CD4-positive, CD25-positive, alpha-beta regulatory T cell (primary cell): ENCODE measurements at places on chromosomes 7 and 10.

DNA sequence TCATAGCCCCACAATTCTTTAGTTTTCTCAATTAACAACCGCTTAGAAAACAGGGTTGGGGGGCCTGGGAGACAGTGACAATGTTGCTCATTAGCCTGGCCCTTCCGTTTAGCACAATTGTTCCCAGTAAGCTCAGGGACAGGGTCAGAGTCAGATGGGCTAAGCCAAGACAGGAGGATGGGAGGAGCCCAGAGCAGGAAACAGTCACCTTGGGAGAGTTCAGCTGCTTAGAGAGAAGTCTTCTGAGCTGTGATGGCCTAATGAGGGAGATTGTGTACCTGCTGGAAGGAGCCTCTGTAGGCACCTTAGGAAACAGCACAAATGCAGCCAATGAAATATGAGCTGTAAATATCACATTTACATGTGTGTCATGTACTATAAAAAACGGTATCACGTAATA lies 35.9 kb downstream of the SVOPL start:
- no peak for DNase-seq

GRCh38 chr10:48685731-48686130 lies 1.1 kb downstream of the WDFY4 start:
- DNase-seq, result no peak

GRCh38 chr10:84196083-84196482 lies 1.7 kb downstream of the CDHR1 start:
- no peak for DNase-seq

- DNase-seq, result no peak
Observed at GRCh38 chr7:129767120-129768015, 155.8 kb downstream of the NRF1 start.

DNA sequence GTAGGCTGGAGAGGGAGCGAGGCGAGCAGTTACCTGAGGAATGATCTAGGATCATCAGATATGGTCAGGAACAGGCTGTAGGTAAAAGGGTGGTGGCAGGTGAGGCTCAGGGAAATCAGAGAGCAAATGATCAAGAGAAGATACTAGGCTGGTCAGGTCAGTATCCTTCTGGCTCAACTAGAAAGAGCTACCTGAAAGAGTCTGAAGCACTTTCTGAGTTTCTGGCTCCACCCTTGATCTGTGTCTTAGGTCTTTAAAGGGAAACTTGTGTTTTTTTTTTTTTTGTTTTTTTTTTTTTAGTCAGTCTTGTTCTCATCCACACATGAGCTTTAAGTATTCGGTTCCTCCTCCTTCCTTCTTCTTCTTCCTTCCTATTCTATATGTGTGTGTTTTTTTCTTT lies 10.5 kb downstream of the ADAM22 start:
- DNase-seq, result no peak

- DNase-seq, result no peak
Observed at GRCh38 chr7:141478845-141479244, 72.4 kb upstream of the AGK start.

- DNase-seq, result no peak
Observed at GRCh38 chr10:77907900-77908717, 18.4 kb downstream of the DLG5 start.

GRCh38 chr7:157892751-157893523 lies 556.1 kb downstream of the DNAJB6 start:
- DNase-seq, result no peak

GRCh38 chr10:130337696-130338635 lies 201.8 kb downstream of the GLRX3 start:
- no peak for DNase-seq

DNA sequence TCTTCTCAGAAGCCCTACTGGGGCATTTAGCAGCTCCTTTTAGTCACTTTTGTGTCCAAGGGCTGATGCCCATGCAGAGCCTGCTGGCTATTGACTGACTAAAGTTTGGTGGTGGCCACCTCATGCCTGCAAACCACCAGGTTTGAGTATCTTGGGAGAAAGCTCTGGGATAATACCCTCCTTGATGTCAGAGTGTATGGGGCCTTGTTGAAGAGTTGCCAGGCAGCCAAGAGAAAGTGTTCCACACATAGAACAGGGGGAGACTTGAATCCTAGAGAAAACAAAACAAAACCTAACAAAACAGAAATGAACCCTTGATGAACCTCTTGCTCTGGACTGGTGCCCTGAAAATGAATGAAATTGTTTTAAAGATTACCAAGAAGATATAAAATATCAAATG lies 1024.6 kb downstream of the SORCS1 start:
- DNase-seq, result no peak

DNA sequence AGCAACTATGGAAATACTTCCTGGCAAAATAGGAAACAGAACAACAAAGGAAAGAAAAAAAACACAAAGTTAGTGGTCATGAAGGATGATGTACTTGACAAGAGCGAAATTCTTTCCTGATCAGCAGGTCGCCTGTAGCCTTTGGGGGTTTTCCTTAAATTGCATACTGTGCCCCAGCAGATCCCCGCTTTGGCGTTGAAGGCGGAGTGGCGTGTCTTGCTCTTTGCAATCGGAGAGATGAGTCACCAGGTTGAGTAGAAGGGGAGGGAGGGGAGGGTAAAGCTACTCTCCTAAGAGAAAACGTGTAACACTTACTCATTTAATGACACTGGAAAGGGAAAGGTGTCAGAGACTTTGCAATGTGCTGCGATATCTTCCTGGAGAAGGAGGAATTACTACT lies 587.2 kb downstream of the SORCS1 start:
- no peak for DNase-seq

- peak; percentile 16 for DNase-seq
Observed at GRCh38 chr7:71733107-71733870, 601.3 kb downstream of the GALNT17 start.

DNA sequence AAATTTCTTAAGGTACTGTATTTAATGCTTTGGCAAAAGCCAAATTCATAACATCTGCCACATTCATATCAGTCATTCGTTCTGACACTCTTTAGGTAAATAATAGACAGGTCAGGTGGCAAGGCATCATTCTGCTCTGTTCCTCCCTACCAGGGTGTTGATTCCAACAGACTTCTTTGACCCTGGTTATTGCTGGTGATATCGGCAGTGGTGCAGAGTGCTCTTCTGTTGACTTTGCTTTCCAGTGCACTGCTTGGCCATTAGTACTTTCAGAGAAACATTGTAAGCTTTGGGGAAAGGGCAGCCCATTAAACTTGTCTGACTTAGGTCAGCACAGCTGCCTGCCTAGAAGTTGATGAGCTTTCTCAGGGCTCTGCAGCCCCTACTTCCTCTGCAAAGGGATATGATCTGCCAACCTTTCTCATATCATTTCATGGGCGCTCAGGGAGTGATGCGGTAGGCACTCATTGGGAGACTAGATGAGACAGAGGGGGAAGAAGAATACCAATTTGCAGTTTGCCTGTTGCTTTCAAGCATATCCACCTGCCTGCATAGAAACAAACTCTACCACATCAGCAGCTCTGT lies 139.3 kb downstream of the LRRC4 start:
- DNase-seq, result no peak

GRCh38 chr7:121195874-121196273 lies 132.9 kb upstream of the WNT16 start:
- no peak for DNase-seq

- DNase-seq, result no peak
Observed at GRCh38 chr7:114209968-114210367, 204.6 kb upstream of the FOXP2 start.

- no peak for DNase-seq
Observed at GRCh38 chr10:49647554-49647953, 31.9 kb upstream of the C10orf53 start.

DNA sequence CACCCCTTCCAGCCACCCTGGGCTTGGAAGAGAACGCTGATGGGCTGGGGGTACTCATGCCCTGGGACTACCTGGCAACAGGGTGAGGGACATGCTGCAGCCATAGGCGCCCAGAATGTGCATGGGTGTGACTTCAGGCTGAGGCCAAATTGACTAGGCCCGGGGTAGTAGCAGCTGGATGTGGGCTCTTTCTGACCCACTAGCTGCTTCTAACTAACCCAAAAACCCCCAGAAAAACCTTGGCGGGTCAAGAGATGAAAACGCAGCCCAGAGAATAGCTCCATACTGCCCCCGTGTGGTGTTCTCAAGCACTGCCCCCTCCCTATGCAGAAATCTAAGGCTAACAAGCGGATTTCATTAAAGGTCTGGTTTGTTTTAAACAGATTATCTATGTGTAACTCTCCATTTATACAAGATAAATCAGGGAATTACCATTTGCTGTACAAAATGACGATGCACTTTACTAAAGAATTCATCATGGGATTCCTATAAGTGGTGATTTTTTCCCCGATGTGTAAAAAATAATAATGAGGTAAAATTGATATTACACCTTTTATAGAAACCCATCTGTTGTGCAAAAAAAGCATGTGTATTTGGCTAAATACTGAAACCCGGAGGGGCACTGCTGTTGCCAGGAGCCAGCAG lies 4.2 kb downstream of the SMARCD3 start:
- peak; percentile 33 for DNase-seq

- no peak for DNase-seq
Observed at GRCh38 chr10:70588255-70588654, 14.3 kb downstream of the PRF1 start.
